ENCODE measurements at places on chromosomes 7 and 10.

DNA sequence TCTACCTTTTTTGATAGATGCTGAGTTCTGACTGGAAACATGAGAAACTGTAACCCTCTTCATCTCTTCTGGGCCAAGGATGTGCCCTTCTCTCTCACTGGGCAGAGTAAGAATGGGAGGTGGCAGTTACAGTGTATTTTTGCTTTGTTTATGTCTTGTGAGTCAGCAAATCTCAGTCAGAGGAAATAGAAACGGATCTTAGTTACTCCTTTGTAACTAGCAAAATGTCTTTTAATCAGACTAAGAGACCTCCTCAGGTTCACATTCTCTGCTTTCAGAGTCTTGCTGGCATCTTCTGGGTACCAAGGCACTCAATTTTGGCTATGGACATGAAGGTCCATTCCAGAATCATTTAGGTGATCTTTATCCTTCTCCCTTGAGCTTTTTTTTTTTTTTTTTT lies 70.9 kb downstream of the HHEX start:
- no peak for DNase-seq

DNA sequence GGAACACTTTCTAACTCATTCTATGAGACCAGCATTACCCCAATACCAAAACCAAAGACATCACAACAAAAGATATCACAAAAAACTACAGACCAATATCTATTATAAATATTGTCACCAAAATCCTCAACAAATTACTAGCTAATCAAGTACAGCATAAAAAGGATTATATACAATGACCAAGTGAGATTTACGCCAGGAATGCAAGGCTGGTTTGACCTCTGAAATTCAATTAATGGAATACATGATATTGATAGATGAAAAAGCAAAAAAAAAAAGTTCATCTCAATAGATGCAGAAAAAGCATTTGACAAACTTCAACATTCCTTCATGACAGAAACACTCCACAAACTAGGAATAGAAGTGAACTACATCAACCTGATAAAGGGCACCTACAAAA lies 175.3 kb downstream of the LCOR start:
- no peak for DNase-seq

DNA sequence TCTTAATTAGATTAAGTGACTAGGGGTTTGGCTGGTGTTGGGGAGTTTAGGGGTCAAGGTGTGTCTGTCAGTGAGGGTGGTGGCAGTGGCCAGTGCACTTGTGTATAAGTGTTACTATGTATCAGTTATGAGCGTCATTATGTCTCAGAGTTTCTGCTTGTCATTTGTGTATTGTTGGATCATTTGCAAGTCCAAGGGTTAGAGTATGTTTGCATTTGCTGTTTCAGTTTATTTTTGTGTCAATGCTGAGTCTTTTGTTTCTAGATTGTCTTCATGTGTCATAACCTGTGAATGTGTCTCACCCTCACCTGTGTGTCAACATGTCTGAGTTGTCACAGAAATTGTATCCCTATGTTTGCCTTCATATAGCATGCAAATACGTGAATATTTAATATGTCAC lies 97.5 kb upstream of the PAX2 start:
- no peak for DNase-seq

DNA sequence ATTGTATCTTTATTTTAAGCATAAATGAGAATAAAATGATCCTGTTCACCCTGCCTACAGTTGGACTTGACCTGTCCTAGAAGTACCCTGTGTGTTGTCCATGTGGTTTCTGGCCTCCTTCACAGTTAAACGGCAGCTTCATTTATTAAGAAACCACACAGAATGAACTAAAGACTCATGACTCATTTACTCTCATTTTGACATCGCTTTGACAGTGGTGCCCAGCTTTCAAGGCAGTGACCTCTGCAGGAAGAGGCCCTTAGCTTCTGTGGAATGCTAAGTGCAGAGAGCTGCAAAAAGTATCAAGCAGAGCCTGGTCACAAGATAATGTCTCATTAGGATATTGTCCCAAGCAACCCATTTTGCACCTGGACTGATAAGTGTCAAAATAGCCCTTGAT lies 93.4 kb downstream of the AVL9 start:
- DNase-seq, result peak; percentile 13

GRCh38 chr10:88731296-88731695 lies 25.2 kb downstream of the LIPK start:
- DNase-seq, result no peak

- peak; percentile 45 for DNase-seq
Observed at GRCh38 chr7:107813524-107813923, 10.5 kb upstream of the SLC26A3 start.

DNA sequence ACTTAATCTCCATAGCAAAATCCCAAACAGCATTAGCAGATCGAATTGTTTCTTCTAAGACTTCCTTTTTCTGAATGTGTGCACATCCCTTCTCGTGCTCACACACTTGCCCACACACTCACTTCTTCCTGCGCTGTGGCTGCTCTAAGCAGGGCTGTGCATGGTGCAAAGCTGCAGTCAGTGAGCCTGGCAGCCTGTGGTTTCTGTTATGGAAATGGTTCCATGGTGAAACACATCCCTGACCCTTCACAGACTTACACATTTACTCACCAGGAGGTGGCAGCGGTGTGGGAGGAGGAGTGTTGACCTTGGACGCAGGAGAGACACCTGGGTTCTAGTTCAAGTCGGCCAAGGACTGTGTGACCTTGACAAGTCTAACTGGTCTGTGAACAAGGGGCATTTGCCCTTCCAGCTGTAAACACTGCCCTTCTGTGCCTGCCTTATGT lies 24.9 kb downstream of the MTURN start:
- DNase-seq, result peak; percentile 33

DNA sequence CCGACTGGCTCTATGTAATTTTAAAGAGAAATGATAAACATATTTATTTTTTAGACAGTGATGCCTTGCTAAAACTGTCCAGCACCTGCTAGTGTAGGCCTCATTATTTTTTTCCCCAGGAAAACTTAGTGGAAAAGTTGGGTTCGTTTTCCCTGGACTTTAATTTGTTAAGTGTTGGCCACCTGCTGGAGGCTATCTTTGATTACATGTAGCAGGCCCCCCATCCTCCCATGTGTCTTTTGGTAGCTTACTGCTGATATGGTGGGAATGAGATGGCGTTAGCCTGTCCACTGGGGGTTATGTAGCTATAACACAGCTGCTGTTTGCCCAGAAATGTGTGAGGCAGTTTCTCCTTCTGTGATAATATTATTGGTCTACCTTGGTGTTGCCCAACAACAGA lies 265.0 kb downstream of the SORCS3 start:
- DNase-seq, result no peak

GRCh38 chr7:65475734-65476319 lies 102.2 kb downstream of the ZNF92 start:
- DNase-seq, result no peak

- DNase-seq, result no peak
Observed at GRCh38 chr7:132451161-132451560, 125.1 kb downstream of the PLXNA4 start.

- DNase-seq, result no peak
Observed at GRCh38 chr10:117462816-117463544, 79.6 kb upstream of the EMX2 start.

DNA sequence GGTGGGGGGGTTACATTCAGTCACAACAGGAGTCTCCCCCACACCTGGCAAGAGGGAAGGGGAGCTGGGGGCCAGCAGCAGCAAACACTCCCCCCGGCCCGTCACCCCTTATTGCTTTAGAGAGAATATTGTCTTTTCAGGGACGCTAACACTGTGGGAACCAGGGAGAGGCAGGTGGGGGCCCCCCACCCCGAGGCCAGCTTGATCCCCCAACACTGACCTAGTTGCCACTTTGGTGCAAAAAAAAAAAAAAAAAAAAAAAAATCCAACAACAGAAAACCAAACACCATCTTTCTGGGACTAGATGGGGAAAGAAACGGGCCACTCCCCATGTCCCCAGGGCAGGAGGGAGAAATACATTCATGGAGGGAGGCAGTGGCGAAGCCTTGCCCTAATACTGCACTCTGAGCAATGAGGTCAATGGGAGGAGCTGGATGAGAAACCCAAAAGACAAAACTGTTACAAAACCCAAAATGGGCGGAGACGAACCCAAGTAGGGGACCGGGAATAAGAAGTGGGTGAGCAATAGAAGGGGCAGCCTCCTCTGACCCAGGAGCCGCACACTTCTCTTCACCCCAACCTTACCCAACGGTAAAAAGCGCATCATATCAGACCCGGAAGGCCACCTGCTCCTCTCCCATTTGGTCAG lies 6.5 kb downstream of the GNB2 start:
- DNase-seq, result no peak

- no peak for DNase-seq
Observed at GRCh38 chr10:52465202-52465601, 151.1 kb downstream of the DKK1 start.

- no peak for DNase-seq
Observed at GRCh38 chr7:5870311-5870710, 10.3 kb upstream of the OCM start.

DNA sequence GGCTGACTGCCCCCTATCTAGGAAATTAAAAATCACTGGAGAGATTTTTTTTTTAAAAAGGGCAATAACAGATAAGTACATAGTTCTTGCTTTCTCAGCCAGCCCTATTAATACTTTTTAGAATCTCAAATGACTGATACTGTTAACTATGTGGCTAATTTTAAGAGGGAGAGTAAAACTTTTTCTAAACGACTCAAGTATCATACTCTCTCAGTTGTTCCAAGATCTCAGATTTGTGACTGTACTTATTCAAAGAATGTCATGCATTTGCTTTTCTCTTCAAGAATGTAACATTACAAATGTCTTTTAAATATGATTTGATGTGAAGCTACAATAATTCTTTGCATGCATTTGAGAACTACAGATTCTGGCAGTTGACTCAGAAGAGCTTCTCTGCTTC lies 55.4 kb upstream of the RAB11FIP2 start:
- no peak for DNase-seq

DNA sequence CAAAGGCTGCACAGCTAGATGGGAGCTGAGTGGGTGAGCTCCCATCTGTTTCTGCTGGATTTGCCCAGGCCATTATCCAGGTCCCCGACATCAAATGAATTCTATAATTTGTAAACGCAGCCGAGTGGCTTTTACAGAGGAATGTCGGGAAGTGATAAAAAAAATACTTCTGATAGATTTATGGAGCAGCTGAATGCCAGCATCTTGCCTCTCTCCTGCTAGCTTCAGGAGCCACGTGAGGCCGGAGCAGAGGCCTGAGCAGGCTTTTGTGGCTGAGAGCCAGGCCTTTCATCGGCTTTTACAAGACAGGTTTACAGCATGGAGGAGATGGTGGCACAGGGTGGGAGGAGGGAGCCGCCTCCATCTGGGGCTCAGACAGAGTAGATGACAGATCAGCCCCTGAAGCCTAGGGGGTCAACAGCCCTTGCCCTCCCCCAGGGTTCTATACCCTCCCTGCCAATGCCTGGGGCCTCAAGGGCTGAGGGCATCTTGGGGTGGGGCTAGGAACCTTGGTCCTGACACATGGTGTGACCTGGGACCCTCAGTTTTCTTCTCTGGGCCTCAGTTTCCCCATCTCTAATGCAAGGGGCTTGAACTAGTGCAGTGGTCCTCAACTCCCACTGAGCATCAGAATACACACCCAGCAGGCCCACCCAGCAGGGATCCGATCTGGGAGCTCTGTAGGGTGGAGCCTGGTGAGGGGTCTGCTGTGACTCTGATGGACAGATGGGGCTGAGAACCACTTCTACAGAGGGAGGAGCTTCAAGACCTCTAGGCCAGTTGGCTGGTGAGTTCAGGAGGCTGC lies 44.2 kb upstream of the PCBD1 start:
- no peak for DNase-seq

- DNase-seq, result no peak
Observed at GRCh38 chr7:32916006-32916405, 24.4 kb upstream of the KBTBD2 start.

DNA sequence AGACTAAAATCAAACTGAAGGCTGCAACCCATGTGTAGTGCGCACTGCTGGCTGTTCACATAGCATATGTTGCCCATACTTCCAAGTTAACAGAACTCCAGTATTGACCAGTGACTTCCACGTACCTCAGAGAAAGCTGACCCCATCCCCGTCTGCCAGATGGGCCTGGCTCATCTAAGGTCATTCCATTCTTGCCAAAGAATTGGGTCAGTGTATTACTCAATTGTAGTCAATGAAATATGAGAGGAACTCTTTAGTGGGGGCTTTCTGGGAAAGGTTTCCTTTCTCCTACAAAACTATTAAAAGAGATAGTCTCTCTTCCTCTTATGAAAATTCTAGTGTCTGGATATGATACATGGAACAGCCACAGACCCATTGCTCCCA lies 238.6 kb downstream of the COBL start:
- DNase-seq, result no peak

- no peak for DNase-seq
Observed at GRCh38 chr10:1809139-1809741, 71.9 kb upstream of the ADARB2 start.

DNA sequence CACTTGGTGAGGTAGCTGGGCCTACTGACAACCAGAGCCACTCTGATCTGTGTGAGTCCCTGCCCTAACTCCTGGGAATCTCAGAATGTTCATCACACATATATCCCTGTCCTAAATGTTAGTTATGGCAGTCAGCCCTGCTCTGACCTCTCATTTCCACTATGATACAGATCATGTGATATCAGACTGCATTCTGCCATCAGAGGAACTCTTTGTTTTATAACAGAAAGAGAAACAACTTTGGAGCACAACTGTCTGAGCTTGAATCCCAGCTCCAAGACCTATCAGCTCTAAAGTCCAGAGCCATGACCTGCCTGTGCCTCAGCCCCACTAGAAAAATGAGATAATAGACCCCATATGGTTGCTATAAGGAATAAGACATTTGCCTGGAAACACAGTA lies 54.6 kb upstream of the ABCB4 start:
- DNase-seq, result no peak

GRCh38 chr7:38584443-38585210 lies 46.5 kb downstream of the AMPH start:
- DNase-seq, result no peak

DNA sequence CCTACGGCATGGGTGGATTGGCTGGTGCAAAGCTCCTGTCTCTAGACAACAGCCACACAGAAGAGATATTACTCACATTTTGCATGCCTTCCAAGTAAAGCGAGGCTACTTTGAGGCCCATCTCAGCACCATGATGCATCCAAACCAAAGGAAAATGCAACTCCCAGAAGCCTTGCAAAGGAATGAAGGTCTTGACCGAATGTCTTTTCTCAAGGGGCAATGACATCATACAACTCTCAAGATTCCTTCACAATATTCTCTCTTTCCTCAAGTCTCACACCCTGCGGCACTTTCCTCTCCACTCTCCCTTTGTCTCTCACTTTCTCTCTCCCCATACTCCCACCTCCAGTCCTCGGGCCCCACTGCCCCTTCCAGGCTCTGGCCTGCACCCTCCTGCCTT lies 44.8 kb upstream of the CPXM2 start:
- DNase-seq, result no peak

DNA sequence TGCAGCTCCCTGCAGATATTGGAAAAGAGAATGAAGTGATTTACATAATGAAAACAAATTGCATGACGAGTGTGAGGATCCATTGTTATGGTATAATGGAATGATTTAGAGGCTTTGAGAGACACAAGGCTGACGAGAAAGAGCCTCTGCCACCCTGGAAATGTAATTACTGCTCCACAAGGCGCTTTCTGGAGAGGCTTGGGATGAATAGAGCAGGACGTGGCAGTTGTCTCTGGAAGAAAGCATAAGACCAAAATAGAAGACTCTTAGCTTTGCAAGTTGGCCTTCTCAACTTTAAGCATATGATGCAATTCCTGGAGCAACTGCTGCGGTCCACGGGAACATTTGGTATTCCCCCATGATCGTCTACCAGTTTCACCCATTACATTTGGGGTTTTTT lies 181.9 kb upstream of the TCF7L2 start:
- DNase-seq, result no peak

GRCh38 chr7:145474009-145474686 lies 638.3 kb upstream of the TPK1 start:
- no peak for DNase-seq
